ENCODE measurements at places on chromosomes 11 and 22.

- DNase-seq: no peak
Observed at GRCh38 chr11:69333879-69334278, 39.9 kb downstream of the MYEOV start.

DNA sequence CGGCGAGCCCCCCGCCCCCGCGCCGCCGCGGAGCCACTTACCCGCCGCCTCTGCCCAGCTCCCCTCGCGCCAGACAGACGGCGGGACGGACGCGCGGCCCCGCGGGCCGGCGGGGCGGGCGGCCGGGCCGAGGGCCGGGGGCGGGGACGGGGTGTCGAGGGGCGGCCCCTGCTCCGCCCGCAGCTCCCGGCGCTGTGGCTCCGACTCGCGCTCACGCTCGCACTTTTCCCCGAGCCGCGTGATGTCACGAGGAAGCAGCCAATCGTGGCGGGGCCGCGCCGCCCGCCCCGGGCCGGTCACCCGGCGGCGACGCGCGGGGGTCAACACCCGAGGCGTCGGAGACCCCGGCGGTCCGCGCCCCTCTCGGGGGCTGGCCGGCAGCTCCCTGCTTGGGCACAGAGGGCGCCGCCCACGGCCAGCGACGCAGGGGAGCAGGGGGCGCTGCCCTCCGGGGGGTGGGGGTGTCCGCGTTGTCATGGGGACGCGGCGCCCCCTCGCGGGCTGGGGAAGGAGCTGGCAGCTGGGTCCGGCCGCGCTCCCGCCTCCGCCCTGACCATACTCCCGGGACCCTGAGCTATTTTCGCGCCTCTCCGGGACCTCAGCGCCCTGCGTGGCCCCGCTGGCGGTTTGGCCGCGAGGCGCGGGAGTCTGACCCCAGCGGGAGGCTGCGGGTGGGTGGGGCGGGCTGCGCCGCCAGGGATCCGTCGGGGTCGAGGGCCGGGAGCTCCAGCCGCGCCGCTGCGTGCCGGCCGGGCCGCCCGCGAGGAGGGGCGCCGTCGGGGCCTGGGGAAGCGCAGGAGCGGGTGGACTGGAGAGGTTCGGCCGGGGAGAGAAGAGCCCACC lies at the start of gene CHRM4:
CHRM4 (minus strand) TSS at position 199 of the 843 bp plus-strand sequence. CDS start 5,219 bp downstream, outside the sequence.
- no peak for DNase-seq

GRCh38 chr11:61476371-61476770 lies 32.2 kb upstream of the LRRC10B start:
- no peak for DNase-seq

DNA sequence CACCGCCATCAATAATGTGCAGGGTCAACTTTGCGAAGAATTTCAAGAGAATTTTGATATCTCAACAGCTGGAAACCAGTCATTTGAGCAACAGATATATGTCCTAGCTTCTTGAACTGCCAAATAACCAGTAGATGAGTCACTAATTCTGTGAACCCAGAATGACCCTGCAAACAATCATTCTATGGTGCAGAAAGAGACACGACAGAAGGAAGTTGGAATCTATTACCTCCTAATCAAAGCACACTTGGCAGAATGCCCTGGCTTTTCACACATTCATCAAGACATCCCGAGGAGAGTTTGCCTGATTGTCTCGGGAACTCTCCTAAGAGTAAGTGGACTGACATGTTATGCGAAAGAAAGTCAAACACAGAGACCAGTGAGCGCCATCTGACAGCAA lies 621.1 kb downstream of the OPCML start:
- no peak for DNase-seq

GRCh38 chr11:130712480-130712879 lies 203.8 kb downstream of the SNX19 start:
- DNase-seq: no peak

DNA sequence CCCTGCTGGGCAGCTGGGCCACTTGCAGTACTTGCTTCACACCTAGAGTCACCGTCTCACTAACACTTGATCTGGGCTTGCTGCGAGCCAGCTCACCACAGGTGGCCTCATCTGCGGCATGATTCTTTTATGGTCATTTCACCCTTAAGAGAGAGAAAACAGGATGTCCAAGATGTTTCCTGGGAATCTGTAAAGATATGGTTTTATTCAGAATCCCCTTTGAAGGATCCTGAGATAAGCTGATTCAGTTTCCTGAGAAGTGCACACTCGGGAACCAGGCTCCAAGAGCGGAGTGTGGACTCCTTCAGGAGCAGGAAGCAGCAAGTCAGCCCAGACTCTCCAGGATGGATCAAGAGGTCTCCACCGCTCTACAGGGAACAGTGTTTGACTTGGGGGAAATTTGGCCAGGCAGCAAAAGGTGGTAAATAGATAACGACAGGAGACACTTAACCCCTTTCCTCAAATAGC lies 21.8 kb upstream of the TP53AIP1 start:
- DNase-seq: no peak

GRCh38 chr11:104918113-104918824 lies 20.0 kb upstream of the CASP12 start:
- DNase-seq: no peak

- DNase-seq: no peak
Observed at GRCh38 chr22:45310331-45310976, 720 bp downstream of the FAM118A start.

GRCh38 chr11:132111838-132112237 lies 741.4 kb downstream of the NTM start:
- no peak for DNase-seq

DNA sequence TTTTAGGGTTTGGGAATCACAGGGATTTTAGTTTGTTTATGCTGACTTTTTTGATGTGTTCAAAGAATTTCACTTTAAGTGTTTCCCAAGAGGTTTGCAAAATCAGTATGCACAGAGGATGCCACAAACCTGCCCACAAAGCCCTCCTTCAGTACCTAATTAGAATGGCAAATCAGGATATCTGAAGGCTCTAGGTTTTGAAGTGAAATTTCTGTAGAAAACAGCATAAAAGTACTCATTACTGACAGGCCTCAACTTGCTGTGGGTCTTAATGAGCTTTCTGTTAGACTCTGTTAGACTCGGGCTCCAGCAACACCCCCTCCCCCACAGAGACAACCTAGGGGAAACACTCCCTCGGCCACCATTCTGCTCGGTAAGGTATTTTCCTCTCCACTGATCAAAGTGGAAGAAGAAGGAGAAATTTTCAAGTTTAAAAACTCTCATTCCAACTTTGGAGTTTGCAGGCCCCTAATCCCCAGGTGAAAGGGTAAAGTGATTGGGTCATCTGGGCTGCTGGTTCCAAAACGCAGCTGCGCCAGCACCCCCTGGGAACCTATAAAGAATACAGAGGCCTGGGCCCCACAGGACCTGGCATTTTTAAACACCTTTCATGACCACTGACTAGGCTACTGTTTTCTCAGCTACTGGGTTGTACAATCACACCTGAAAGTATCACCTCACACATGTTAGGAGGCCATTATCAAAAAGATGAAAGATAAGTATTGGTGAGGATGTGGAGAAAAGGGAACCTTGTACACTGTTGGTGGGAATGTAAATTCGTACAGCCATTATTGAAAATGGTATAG lies 67.5 kb downstream of the PLEKHA7 start:
- DNase-seq: no peak

DNA sequence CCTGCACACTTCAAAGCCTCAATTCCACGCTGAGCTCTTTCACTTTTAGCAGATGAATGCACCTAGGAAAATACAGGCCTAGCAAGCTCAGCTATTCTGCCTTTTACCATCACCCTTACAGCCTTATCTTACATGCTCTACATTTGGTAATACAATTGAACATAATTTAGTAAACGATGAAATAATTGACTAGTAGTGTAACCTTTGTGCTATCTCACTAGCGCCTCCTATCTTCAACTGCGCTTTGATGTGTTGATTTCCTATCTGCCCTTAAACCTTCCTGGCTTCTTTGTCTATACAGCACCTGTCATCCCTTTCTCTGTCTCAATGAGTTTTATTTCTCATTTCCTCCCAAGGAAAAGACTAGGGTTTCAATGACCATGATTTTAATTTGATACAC lies 149.7 kb downstream of the LRRC4C start:
- DNase-seq: no peak

GRCh38 chr11:111089759-111090158 lies 155.8 kb upstream of the POU2AF2 start:
- no peak for DNase-seq

GRCh38 chr11:96579656-96580055 lies 189.8 kb downstream of the JRKL start:
- DNase-seq: no peak

GRCh38 chr22:38477585-38477984 lies 9.7 kb downstream of the KDELR3 start:
- no peak for DNase-seq

GRCh38 chr11:65872586-65873317 lies at the start of gene EFEMP2:
EFEMP2 (minus strand) TSS chr11:65872800; CDS start chr11:65872354, 446 bp downstream.
- no peak for DNase-seq

DNA sequence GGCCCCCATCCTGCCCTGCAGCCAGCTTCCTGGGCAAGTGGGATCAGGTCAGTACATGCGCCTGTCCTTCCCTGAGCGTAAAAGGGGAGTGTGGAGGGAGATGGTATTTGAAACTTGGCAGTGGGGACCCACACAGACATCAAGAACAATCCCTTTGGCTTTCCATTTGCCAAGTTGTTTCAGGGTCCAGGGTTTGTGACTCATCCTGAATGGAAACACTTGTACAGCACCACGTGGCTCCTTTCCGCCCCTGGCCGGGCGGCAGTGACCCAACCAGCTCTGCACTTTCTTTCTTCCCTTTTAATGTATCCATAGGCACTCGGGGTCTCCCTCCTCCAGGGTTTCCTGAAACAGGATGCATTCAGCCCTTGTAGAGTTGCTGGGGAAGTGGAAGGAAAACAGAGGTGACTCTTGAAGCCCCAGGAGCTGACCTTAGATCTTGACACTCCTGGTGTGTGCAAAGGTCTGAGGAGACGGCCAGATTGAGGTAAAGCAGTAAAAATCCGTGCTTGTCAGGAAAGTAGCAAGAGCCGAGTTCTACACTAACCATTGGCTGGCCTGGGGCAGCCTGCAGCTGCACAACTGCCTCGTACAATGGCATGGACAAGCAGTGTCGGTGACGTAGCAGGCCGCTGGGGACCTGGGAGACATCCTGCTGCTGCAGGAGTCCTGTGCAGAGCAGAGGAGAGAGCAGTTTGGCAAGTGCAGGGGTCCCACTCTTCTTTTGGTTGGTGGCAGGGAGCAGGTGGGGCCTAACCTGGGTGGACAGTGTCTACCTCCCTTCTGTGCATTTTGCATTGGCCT lies 189.8 kb downstream of the SNX19 start:
- no peak for DNase-seq

DNA sequence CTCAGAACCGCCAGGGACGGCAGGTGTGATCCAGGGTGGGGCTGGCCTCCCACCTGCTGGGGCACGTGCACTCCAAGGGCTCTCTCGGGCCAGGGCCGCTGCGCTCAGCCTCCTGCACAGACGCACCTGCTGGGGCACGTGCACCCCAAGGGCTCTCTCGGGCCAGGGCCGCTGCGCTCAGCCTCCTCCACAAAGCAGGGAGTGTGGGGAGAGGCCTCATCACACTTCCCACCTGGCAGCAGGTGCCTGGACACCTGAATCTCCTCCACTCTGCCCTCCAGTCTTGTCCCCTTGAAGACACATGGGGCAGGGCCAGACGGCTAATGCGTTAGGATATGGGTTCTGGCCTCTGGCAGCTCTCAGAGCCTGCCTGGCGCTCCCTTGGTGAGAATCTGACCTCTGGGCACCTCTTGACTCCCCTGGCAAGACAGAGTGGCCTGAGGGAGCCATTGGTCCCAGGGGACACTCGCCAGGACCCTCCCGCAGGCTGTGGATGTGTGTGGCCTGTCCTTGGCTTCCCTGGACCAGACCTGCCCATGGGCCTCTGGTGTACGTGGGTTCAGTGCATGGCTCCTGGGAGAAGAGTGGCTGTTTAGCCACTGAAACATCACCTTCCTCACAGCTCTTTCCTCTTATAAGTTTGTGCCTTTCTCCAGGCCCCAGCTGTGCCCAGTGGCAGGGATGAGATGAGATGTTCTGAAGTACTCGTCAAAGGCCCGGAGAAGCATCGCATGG lies 73.5 kb downstream of the BRD1 start:
- DNase-seq: no peak

DNA sequence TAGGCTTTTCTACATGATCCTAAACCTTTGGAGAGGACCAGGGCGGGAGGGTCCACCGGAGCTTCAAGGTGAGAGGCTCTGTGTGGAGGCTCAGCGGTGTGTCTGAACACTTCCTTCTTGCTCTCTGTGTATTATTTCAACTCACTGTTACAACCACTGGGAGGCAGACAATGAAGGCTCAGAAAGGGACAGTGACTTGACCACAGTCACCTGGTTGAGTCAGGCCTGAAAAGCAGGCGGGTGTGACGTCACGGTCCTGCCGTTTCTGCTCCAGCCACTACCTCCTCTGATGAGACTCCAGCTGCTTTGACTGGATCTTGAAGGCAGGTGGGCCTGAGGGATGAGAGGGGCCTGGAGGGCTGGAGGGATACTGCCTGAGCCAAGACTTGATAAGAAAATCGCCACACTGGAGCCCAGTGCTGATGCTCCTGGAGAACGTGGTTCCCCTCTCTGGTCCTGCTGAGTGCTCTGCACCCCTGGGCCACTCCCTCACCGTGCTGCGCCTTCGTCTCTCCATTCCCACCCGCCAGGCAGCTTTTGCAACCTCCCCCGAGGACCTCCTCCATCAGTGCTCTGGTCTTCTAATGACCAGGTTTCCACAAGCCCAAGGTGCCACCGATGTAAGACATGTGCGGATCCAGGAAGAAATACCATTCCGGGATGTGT lies 27.9 kb downstream of the KCNC1 start:
- no peak for DNase-seq

- no peak for DNase-seq
Observed at GRCh38 chr11:19576054-19576453, 136.6 kb upstream of the NAV2 start.

GRCh38 chr11:110434952-110435779 lies 5.4 kb downstream of the FDX1 start:
- no peak for DNase-seq

DNA sequence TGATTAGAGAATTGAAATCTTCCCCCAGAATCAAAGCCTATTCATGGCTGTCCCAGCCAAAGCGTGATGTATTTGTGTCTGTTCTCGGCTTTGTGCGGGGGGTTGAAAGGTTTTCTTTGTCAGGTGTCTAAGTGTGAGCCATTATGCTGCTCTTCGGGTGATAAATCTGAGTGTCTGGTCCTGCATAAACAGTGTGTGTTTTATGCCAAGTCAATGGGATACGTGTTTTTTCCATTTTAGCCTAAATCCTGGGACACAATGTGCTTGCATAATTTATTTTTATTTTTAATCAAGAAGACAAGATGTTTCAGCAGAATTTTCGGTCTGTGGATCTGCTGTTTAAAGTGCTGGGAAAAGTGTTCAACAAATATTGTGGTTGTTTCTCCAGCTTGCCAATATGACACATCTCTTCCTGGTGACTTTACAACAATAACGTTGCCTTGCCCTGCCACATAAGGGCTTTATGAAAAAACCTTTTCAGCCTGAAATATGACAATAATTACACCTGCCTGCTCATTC lies 267.8 kb downstream of the TBC1D22A start:
- DNase-seq: no peak

- no peak for DNase-seq
Observed at GRCh38 chr11:7347611-7348431, 96.1 kb downstream of the SYT9 start.

GRCh38 chr11:113781682-113782081 lies 2.1 kb downstream of the CLDN25 start:
- DNase-seq: no peak

GRCh38 chr11:60182541-60183330 lies at the start of gene MS4A6A:
MS4A6A (minus strand) TSS chr11:60183083; CDS start chr11:60181727, 1,356 bp downstream.
- DNase-seq: no peak

GRCh38 chr22:29043906-29044575 lies 17.6 kb downstream of the C22orf31 start:
- DNase-seq: no peak

- DNase-seq: no peak
Observed at GRCh38 chr11:134228625-134229024, 4.2 kb downstream of the VPS26B start.

- DNase-seq: no peak
Observed at GRCh38 chr11:8061555-8062428, 19.2 kb upstream of the TUB start.
